ENCODE measurements at places on chromosomes 1 and 21.

DNA sequence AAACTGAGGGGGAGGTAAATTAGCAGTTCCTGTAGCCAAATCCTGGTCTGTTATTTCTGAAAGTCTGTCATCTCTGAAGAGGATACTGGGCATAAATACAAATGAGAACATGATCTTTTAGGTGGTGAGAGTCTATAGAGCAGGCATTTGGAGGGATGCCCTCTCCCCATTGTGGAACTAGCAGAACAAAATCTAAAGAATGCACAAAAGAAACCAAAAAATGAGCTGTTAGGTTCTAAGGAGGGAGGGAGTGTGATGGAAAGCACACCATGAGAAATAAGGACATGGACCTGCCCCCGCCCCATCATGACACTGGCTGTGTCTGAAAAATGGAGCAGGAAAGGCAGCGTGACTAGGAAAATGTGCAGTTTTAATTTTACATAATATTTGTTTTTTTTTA is 262.0 kb downstream of the KIF26B start:
- no peak for DNase-seq

DNA sequence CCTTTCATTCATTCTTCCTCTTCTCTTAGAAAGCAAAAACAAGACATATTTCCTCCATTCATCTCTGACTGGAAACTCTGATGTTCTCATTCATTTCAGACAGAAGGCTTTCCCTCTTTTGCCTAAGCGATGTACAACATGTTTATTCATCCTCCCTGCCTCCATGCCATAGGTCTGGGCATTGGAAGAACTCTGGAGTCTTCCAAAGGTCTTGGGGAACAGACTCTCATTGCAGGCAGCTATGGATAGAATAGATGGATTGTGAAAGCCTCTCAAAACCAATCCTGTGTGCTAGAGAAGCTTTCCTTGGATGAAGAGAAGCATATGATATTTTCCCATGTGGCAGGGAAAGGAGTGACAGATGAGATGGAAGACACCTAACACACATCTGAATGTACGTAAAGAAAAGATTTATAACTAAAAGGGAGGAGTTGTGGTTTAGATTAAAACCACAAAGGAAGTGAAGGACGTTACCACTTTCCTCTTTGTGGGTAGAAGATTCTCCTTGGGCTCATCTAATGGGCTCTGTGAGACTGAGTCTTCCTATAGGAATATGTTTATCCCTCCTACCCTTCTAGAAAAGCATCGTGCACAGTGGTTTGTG is 38.7 kb downstream of the BCL9 start:
- no peak for DNase-seq

DNA sequence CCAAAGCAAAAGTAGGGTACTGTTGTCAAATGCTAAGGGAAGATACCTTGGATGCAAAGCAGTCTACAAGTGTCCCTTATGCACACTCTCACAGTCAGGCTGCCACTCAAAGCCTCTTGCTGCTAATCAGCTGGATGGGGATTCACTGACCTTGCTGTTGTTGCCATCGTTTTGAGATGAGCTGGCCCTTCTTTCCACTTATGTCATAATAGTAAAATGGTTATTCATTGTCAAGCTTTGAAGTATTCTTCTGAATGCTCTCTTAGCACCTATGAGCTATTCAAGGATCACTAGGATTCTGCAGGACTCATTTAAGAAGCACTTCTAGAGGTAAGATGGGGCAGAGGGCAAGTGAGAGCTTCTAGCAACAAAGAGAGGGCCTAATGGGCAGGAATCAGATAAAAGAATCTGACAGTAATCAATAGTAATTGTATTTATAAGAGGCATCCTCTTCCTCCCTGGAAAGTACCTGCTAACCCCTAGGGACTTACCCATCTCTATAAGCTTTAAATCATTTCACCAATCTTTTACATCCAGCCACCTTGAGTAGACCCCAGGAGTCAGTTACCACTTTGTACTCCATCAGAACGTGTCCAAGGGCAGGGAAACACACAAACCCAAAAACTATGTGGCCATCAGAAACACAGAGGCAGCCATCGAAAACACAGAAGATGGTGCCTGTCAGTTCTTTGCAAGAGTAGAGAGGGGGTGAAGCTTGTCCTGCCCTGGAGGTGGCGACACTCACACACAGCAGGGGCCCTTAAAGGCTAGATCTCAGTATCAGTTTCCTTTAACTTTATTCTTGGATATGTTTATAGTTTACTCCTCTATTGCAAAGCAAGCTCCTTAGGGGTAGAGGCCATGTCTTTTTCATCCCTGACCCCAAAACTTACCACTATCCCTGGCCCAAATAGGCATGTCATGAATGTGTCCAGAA is 103.7 kb upstream of the NFIA start:
- DNase-seq, result peak; percentile 25

DNA sequence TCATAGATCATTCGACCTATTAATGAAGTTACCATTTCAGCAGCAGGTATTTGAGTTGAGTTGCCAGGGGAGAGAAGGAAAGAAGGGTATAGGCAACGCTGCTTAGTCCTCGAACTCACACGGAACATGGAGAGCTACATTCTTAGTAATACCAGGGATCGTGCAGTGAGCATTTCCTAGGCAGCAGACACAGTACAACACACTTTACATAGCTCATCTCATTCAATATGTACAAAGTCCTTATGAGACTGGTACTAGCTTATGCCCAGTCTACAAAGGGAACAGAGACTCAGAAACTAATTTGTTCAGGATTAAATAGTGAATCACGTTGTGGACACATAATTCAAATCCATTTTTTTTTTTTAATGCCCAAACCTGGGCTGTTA is 25.6 kb downstream of the IRF2BP2 start:
- DNase-seq, result no peak

GRCh38 chr1:8422510-8423268 is 104.8 kb downstream of the SLC45A1 start:
- DNase-seq, result no peak

GRCh38 chr1:193567937-193568336 is 381.5 kb upstream of the B3GALT2 start:
- no peak for DNase-seq

- no peak for DNase-seq
Observed at GRCh38 chr1:151356696-151357095, 9.6 kb upstream of the RFX5 start.

- DNase-seq, result no peak
Observed at GRCh38 chr1:154720328-154721297, 112.6 kb upstream of the ADAR start.

DNA sequence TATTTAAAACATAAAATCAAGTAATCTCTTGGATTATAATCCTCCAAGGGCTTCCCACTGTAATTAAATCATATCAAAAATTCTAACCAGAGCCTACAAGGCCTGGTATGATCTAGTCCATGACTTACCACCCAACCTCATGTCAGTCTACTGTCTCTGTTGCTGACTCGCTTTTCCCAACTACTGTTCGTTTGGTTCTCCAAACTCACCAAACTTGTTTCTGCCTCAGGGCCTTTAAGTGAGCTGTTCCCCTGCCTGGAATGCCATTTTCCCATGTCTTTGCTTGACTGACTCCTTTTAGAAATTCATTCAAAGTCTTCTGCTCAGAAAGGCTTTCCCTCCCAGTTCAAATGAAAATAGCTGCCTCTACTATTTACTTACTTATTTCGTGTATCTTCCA is 95.9 kb downstream of the ZC3H11B start:
- DNase-seq, result no peak

GRCh38 chr1:242065813-242066212 is 66.9 kb upstream of the MAP1LC3C start:
- no peak for DNase-seq

DNA sequence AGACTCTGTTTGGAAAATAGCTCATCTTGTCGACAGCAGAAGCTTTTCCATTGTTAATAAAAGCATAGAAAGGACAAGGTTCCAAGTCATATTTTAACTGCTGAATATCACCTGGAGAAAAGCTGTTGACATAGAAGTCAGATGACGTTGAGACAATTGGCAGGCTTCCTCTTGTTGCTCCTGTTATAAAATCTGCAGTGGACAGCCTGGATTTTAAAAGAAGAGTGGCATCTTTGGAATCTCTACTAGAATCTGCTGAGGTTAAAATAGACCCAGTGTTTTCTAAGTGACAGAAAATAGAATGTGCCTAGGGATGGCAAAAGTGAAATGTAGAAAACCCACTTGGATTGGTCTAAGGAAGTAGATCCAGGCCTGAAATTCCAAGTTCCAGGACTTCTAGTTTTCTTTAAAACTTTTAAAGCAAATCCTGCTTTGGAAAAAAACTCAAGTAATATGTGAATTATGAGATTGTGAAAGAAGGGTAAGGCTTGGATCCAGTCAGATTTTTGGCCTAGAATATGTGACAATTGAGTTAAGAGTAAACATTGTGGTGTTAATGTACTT is 53.6 kb upstream of the NEXN start:
- DNase-seq, result no peak

DNA sequence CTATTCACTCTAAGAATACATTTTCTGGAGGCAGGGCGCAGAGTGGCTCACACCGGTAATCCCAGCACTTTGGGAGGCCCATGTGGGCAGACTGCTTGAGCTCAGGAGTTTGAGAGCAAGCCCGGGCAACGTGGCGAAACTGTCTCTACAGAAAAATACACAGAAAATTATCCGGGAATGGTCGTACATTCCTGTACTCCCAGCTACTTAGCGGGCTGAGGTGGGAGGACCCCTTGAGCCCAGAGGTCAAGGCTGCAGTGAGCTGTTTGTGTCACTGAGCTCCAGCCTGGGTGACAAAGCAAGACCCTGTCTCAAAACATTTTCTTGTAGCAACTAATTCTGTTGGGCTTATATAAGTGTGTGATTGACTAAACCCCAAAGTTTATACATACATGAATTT is 30.5 kb downstream of the GPR161 start:
- DNase-seq, result no peak

DNA sequence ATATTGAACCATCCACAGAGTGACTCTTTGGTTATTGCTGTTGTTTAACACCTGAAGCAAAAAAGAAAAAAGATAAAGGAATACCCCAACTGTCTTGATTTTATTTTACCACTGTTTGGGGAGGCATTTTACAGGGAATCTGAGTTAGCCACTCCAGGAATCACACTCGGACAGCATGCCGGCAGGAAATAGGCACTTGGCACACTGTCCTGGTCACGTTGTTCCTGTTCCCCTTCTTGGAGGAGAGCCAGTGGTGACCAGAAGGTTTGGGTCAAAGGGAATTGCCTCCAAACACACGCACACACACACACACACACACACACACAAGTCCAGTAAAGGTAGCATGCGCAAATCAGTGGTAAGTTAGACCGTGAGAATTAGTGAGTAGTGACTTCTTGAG is 13.8 kb downstream of the RGS4 start:
- DNase-seq, result no peak

GRCh38 chr21:17389311-17389710 is 123.5 kb upstream of the CXADR start:
- no peak for DNase-seq

GRCh38 chr21:33811167-33812010 is 104.2 kb downstream of the ATP5PO start:
- no peak for DNase-seq

GRCh38 chr1:232477728-232478127 is 152.2 kb downstream of the SIPA1L2 start:
- DNase-seq, result no peak

- no peak for DNase-seq
Observed at GRCh38 chr1:3981261-3981660, 81.2 kb upstream of the C1orf174 start.

GRCh38 chr1:211469938-211470529 is 21.9 kb downstream of the RD3 start:
- peak; percentile 39 for DNase-seq

DNA sequence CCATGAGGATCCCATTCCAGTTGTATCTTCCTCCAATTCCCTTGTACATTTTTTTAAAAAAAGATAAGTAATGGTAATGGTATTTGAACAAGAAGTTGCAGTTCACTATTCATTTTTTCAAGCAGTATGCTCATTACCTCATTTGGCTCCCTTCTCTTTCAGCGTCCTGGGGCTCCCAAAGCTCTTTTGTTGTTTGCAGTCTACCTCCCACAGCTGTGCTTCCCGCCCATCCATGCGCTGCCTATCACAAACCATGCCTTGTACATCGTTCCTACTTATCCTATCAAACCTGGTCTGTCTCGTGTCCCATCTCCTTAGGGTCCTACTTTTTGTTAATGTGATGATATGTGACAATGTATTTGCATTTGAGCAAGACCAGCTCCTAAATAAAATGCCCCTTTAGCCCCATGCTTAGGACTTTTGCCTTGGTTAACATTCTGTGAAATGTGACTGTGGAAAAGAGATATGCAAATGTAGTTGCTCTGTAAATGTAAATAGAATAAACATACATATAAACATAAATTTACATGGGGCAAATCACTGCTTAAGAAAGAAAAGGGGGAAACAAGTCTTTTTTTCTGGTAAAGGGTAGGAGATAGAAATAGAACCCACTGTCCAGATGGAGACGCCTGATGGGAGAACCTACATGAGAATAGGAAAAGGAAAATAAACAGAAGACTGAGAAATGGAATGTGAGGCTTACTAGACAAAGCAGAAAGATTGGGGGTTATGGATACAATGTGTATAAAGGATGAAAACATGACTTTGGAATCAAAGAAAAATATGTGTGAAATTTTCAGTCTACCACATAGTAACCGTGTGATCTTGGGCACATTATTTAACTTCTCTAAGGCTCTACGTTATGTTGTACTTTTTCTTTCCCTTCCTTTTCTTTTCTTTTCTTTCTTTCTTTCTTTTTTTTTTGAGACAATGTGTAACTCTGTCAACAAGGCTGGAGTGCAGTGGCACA is 59.8 kb upstream of the PLXNA2 start:
- no peak for DNase-seq

DNA sequence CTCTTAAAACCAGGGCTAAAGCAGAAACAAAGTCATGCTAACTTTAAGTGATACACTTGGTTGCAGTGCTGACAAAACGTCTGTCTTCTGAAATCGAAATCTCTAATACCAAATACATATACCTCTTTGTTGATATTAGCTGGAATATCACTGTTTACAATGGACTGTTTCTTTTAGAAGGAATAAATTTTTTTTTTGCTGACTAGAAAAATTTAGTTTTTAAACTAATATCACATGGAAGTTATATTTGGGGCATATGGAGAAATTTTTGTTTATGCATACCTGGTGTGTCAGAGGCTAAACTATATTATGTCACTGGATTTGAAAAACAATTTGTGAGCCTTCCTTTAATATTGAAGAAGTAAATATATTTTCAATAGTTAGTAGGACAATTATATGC is 39.1 kb downstream of the USP25 start:
- DNase-seq, result no peak

- DNase-seq, result no peak
Observed at GRCh38 chr1:225699336-225699735, 46.4 kb upstream of the ENAH start.

- DNase-seq, result no peak
Observed at GRCh38 chr1:199641531-199641930, 386.0 kb upstream of the NR5A2 start.
